ENCODE measurements at places on chromosomes 16 and 17.

GRCh38 chr17:67435786-67436185 is 58.7 kb downstream of the PITPNC1 start:
- DNase-seq, result no peak

DNA sequence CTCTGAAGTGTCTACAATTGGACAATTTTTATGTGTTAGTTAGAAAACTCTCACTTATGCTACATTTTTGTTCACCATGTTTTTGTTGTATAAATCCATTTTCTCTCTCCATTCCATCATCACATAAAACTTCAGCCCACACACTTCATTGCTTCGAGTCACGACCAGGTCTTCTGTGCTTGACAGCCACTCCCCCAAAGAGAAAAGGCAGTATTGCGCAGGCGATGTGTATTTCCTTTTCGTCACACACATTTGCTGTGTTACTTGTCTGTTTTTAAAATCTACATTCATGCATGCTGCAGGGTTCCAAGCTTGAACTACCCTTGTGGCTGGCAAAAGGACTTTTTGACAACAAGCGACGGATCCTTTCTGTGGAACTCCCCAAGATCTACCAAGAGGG is 10.5 kb downstream of the GINS3 start:
- DNase-seq, result no peak

GRCh38 chr17:75504347-75505151 is 10.8 kb downstream of the CASKIN2 start:
- DNase-seq, result no peak

DNA sequence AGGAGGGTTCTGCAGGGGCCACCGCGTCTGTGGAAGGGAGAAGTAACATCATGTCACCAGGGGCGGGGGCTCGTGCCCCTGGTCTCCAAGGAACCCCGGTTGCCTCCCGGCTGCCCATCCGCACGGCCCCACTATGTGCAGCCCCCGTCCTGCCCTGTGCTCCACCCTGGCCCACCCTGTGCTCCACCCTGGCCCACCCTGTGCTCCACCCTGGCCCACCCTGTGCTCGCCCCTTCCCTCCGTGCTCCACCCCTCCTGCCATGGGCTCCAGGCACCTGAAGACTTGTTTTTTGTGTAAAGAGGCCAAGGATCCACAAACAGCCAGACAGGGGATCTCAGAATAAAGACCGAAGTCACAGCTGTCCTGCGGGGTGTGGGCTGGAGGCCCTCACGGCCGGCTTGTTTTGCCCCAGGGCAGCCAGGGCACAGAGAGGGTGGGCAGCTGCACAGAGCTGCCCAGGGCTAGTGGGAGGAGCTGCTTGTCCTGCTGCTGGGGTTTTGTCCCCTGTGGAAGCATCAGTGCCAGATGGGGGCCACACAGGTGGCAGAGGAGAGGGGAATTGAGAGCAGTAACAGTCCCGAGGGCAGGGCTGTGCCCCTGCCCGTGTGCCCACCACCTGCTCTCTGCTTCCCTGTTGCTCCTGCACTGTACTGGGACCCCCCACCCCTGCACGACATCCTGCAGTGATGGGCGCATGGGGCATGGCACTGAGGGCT is 147.0 kb upstream of the CIBAR2 start:
- no peak for DNase-seq

GRCh38 chr17:79769570-79770506 is 8.1 kb upstream of the CBX2 start:
- no peak for DNase-seq

DNA sequence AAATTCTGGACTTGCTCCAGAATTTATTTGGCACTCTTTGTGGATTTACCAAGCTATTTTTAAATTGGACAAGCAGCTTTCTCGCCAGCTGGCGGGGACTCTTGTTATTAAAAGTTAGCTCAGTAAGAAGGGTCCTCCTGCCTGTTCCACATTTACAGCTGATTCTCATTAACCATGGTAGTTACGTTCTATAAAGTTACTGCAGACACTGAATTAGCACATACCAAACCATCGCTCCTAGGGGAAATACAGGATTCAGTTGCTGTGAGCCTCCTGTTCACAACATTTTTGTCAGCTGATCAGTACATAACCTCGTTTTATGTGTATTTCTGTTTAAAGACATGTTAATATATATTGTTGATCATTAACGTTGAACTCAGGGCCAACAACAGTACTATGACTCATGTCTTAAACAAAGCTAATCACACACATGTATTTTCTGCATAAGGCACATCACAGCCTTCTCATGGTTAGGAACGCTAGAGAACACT is 4.2 kb downstream of the LDAF1 start:
- no peak for DNase-seq

GRCh38 chr17:21379080-21379711 is 3.0 kb downstream of the KCNJ12 start:
- DNase-seq, result no peak

All from activated T-cell treated with anti-CD3 and anti-CD28 coated beads for 48 hours (primary cell).